ENCODE measurements at places on chromosomes 11 and 22.

- DNase-seq: peak; percentile 79
Observed at GRCh38 chr22:46574993-46575910, 37.8 kb upstream of the CELSR1 start.

DNA sequence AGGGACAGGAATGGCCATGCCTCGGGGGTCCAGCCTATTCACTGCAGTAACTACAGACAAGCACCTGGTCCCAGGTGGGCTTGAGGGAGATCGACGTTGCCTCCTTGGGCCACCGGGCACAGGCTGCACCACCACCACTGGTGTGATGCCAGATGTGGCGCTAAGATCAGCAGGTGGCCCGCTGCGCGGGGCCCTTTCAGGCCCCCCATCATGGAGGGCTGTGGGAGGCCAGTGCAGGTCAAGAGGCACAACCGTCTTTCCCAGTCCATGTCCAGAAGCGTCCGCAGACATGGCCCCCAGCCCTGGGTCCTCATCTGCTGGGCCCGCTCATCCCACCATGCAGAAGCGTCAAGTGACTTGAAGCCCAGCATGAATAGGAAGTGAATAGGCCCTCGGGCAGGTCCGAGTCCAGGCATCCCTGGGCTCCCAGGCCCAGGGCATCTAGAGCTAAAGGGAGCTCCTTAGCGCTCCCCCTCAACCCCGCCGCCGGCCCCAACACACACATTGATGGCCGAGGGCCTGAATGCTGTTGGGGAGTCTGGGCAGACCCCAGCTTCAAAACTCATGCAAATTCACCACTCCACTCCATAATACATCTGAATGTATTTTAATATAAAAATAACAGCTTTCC is 18.3 kb downstream of the FADS3 start:
- DNase-seq: no peak

- no peak for DNase-seq
Observed at GRCh38 chr22:39655831-39656230, 85.3 kb downstream of the CACNA1I start.

- peak; percentile 69 for DNase-seq
Observed at GRCh38 chr22:32644252-32645100, 157.0 kb upstream of the TIMP3 start.

DNA sequence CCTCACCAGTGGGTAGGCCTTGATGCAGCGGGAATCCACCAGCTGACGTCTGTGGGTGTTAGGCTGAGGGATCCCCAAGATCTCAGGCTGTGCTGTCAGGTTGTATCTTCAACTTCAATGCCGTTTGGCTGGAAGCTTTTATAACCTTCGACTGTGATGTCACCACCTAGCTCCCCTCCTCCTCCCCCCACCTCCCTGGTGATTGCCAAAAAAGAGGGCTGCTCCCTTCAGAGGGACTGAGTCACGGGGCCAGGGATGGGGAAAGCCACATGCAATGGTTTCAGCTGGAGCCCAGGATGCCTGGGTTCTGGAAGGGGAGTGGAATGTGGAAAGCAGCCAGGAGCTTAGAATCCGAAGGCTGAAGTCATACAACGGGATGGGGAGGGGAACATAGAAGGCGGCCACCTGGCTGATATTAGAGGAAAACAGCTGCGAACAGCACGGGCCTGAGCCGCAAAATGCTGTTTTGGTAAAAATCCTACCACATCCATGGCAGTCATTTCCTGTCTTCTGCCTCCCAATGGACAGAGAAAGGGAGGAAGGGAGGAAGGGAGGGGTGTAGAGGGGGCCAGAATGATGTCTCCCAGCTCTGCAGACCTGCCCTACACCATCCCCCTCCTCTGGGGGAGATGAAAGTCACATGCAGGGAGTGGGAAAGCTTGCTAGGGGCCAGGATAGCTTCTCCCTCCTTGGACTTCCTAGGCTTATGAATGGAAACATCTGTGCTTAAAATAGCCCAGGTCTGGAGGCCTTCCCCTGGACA is at the start of gene LRRN4CL:
Gene LRRN4CL, minus strand, starts transcription at position 110 of the 763 bp plus-strand sequence. CDS start 1,022 bp downstream, outside the sequence.
- peak; percentile 60 for DNase-seq

- DNase-seq: no peak
Observed at GRCh38 chr11:69293819-69294505, at the start of gene MYEOV. TSS of gene MYEOV (plus strand) at chr11:69294155. CDS start at chr11:69295355, 1,200 bp downstream.

GRCh38 chr11:112087212-112087611 is 539 bp downstream of the SDHD start:
- DNase-seq: no peak

DNA sequence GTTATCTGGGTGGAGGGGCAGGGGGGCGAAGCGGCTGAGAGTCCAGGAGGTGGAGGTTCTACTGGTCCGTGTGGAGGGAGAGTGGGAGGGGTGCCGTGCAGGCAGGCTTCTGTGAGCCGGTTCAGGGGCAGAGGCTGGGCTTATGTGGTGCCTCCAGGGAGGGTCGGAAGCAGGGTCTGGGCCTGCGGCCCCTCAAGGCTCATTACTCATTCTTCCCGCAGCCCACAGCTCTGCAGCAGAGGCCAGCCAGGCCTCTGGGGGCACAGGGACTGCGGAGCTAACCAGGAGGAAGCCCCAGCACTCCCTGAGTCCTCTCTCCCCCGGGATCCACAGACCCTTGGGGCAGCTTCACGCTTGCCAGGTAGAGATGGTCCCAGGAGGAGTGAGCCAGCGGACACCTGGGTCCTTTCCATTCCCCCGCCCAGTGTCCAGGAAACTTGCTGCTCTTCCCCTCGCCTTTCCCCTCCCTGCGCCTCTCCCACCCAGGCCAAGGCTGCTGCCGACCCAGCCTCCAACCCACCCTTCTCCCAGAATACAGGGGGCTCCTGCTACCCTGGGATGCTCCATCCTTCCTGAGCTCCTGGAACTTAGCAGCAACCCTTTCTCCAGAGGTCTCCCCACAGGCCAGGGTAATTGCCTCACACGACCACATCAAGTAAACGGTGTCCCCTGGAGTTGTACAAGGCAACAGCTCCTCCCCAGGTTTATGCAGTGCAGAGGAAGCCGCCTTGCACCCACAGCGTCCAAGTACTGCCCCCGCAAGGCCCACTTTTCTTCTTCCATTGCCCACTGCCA is 6.3 kb downstream of the NRXN2 start:
- DNase-seq: no peak

- DNase-seq: no peak
Observed at GRCh38 chr22:49751966-49752597, 75.6 kb downstream of the BRD1 start.

- DNase-seq: peak; percentile 35
Observed at GRCh38 chr11:4459500-4459899, 10.4 kb downstream of the OR52K2 start.

- peak; percentile 33 for DNase-seq
Observed at GRCh38 chr11:57357856-57358255, 19.7 kb downstream of the P2RX3 start.

DNA sequence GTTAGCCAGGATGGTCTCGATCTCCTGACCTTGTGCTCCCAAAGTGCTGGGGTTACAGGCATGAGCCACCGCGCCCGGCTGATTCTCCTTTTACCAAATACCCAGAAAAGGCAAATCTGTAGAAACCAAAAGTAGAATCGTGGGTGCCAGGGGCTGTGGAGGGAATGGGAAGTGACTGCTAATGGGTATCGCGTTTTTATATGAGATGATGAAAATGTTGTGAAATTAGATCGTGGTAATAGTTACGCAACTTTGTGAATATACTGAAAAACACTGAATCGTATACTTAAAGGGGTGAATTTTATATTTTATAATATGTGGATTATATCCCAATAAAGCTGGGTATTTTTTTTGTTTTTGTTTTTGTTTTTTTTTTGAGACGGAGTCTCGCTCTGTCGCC is 48.2 kb upstream of the CREB3L1 start:
- DNase-seq: no peak

DNA sequence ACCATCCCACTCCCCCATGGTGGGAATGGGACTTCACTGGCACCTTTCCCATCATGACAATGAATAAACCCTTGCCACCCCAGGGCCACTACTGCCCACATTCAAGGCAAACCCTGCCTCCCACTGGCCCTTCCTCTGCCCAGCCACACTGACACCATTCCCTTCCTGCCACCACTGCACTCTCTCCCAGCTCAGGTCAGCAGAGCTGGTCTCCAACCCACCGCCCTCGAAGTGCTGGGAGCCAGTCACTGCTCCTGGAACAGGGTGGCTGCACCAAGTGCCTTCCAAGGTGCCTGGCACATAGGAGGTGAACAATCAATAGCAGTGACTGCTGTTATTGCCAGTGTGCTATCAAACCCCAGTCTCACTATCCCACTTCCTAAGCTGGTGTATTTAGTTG is 27.1 kb downstream of the PRDM10 start:
- no peak for DNase-seq
